ENCODE measurements at places on chromosomes 16 and 17.

DNA sequence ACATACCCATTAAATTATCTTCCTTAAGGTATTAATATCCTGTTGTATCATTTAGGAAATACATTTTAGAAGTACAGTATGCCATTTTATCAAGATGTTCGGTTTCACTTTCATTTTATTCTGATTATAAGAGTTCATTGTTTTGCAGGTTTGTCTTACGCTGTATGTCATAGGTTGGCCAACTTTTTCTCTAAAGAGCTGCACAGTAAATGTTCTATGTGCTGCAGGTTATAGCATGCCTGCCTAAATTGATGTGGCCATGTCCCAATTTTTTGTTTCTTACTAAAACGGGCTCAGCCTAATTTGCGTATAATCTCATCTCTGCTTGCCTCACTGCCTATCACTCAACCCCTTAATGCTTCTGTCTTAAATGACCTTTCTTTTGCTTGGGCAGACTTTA lies 126.4 kb downstream of the USP22 start:
- no peak for DNase-seq

GRCh38 chr17:31622500-31622899 lies 231.0 kb downstream of the RAB11FIP4 start:
- DNase-seq, result no peak

DNA sequence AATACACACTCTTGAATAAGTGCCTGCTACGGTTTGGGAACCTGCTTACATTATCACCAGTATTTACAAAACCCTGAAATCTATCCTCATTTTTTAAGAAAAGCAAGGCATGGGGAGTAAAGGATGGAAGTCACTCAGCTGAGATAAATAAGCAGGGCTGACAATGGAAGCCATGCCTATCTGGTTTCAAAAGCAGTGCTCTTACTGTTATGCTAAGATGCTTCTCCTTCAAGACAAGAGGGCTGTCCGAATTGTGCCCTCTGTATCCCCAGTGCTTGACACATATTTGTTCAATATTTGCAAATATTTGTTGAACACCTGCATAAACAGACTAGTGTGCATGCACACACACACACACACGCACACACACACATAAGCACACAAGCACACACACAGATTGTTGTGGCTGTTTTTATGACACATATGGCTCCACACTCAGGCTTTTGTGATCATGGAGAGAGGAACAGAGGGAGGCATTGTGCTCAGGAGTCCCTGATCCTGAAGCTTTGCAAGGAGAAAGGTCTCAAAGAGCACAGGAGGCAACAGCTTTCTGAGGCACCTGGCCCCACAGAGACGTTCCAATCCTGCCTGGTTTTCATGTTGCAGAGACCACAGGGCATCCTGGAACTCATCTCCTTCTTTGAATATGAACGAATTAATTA lies 401.6 kb upstream of the CDH11 start:
- DNase-seq, result no peak

DNA sequence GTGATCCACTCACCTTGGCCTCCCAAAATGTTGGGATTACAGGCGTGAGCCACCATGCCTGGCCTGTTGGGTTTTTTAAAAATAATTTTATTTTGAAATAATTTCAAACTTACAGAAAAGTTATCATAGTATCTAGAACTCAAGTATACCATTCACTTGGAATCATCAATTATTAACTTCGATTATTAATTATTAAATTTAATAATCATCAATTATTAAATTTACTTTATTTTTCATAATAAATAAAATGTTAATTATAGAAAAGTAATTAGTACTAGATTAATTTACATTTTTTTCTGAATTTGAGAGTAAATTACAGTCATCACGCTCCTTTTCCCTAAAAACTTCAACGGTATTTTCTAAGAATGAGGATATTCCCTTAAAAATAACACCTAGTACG lies 13.7 kb upstream of the SKAP1 start:
- no peak for DNase-seq

- no peak for DNase-seq
Measured at GRCh38 chr17:39757176-39757662, 19.5 kb downstream of the GRB7 start.

Data from T47D (cell line).